ENCODE measurements at places on chromosomes 3 and 15. TPM values are rescaled to one million over a fixed set of nuclear protein-coding genes. Genes with fewer than 3 reads are reported as not detected.

GRCh38 chr3:189165092-189165612 lies 6.6 kb upstream of the TPRG1 start:
- DNase-seq: no peak

- DNase-seq: no peak
These were observed 195.5 kb downstream of the BCHE start for GRCh38 chr3:165641569-165642310.

- DNase-seq: no peak
These were observed 15.8 kb downstream of the XXYLT1 start for GRCh38 chr3:195255176-195255500.

DNA sequence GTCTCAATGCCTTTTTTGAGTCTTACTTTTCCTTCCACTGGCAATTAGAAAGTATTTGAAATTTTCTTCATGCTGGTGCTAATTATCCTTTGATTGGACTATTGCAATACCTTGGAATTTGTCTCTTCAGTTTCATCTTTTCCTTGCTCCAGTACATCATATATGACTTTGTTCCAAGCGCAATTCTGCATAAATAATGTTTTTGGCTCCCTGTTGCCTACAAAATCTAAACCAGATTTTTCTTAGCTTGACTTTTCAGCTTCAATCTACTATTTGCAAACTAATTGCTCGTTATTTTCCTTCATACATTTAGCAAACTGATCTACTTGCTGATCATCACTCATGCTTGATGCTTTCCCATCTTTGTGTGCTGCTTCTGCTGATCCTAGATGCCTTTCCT lies 230.8 kb upstream of the GPR149 start:
- no peak for DNase-seq

DNA sequence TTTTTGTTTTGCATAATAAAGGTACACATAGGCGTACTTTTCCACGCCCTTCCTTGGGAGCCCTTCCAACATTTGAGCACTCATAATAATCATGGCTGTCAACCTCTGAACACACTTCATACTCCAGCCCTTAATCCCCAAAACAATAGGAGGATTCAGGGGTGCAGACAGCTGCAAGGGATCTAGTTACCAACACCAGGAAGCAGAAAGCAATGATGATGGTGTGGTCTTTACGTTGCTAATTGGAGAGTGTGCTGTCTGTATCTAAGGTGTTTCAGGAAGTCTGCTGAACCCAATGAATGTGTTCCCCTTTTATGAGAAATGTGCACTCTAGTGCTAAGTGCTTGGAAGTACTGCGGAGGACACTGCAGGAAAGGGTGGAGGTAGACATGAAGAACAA lies 60.3 kb upstream of the PDZRN3 start:
- no peak for DNase-seq

DNA sequence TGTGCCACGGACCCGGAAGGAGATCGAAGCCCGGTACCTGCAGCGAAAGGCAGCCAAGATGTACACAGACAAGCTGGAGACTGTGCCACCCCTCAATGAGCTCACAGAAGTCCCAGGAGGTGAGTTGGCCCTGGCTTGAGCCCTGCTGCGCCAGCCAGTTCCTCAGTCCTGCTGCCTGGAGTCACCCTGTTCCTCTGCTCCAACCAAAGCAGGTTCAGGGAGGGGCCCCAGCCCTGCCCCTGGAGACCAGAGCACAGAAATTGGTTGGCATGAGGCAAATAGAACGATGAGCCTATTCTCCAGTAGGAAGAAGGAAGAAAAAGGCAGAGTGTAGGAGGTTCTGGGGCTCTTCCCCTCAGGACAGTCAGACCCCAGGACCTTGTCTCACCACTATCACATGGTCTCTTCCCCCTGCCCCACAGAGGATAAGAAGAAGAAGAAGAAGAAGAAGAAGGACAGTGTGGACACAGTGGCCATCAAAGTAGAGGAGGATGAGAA lies 8.0 kb downstream of the TMIE start:
- DNase-seq: no peak

- DNase-seq: no peak
These were observed 93.4 kb upstream of the CTDSPL start for GRCh38 chr3:37768107-37768809.

The TPRG1 gene
- 1.3 TPM for total RNA-seq

The LMAN1L gene
- not detected for total RNA-seq

The CACNA2D2 gene
- total RNA-seq: 5.0 TPM

The UBAP1L gene
- total RNA-seq: 4.6 TPM

All from glutamatergic neuron (in vitro differentiated cells).